Activated CD4-positive, alpha-beta memory T cell treated with anti-CD3 and anti-CD28 coated beads for 36 hours (primary cell): ENCODE measurements at places on chromosomes 6 and 20.

DNA sequence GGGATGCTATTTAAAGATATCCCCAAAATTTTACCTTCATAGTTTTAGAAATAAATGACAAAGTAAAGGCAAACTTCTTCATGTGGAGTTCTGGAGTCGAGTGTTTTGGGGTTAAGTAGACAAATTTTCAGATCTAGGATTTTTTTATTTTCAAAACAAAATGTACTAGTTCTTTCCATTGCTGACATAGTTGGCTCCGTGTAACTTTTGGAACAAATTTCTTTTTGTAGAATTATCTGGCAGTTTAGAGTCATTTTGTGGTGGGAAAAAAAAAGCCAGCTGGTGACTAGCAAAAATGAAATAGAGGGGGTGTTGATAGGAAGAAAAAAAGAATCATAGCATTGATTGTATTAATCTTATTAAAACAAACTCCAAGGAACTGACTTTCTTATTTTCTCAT is 131.6 kb upstream of the TCF21 start:
- no peak overlapping the region for H3K4me3 ChIP-seq
- no peak overlapping the region for H3K27ac ChIP-seq
- no peaks in the 10 kb centered on the region for H3K4me1 ChIP-seq
- no peaks in the 10 kb centered on the region for H3K36me3 ChIP-seq
- H3K27me3 ChIP-seq, result peaks cover 4% of the 10 kb centered on the region

GRCh38 chr6:18070486-18070885 is 52.0 kb downstream of the NHLRC1 start:
- DNase-seq, result no peak
- no peaks in the 10 kb centered on the region for H3K4me1 ChIP-seq
- no peak overlapping the region for H3K27ac ChIP-seq
- peaks cover 6% of the 10 kb centered on the region for H3K27me3 ChIP-seq
- H3K36me3 ChIP-seq, result no peaks in the 10 kb centered on the region

- H3K27me3 ChIP-seq, result no peaks in the 10 kb centered on the region
- H3K27ac ChIP-seq, result no peak overlapping the region
- peaks cover 13% of the 10 kb centered on the region for H3K36me3 ChIP-seq
- no peak overlapping the region for H3K4me3 ChIP-seq
Measured at GRCh38 chr6:88764081-88764480, 199.3 kb downstream of the RNGTT start.

- H3K27me3 ChIP-seq, result peaks cover 13% of the 10 kb centered on the region
- H3K4me1 ChIP-seq, result peaks cover 1% of the 10 kb centered on the region
Measured at GRCh38 chr20:34200023-34200422, 41.2 kb upstream of the ASIP start.

DNA sequence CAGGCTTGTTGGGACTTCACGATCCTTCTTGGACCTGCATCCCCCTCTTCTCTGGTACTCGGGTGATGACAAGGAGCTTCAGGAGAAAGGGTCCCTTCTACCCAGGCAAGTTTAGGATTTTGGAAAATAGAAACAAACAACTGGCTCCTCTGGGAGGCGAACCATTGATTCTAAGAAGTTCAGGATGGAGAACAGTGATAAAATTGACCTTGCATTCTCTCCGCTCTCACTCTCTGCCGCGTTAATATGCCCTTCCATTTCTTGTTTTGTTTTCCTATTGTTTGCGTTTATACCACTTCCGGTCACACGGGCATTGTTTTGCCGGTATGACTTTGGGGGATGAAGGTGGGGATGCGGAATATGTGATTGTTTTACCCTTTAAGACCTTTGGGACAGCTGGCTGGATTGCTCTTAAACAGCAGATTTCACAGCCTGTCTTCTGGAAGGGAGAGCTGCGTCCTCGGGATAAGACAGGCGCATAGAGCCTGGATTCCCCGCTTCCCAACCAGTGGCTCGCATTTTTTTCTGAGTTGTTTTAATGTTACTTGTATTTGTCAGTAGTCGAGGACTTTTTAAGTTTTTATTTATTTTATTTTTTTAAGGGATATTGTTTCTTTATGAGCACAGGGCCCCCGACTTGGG is 144.3 kb upstream of the ZNF184 start:
- peak overlapping the region; percentile 10 for H3K4me3 ChIP-seq
- H3K27me3 ChIP-seq, result peaks cover 44% of the 10 kb centered on the region
- no peak overlapping the region for H3K27ac ChIP-seq
- peaks cover 16% of the 10 kb centered on the region for H3K4me1 ChIP-seq
- no peak for DNase-seq

DNA sequence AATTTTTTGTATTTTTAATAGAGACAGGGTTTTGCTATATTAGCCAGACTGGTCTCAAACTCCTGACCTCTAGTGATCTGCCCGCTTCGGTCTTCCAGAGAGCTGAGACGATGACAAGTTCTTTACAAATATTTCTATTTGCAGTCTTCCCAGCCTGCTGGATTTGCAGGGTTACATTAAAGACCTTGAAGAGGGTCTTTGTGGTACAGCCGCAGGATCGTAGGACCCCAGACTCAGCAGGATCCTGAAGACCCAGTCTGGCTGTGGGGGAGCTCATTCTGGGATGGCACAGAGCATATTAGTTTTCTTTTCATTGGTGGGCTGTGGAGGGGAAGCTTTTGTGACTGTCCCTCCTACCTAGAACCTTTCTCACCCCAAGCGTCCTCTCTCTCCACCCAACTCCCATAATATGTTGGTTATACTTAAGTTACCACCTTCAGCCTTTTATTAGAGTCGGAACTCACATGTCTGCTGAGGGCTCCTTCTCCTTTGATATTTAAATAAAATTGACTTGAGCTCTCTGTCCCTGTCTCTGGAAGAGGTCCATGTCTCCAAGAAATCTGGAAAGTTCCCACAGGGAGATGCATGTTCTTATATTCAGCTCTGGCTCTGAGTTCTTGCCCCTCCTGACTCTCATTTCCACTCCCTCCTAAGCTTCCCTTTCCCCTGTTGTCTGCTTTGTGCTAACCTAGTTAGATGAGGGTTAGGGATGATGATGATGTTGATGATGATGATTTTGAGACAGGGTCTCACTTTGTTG is 72.0 kb downstream of the TIAM2 start:
- no peak for DNase-seq
- H3K27ac ChIP-seq, result no peak overlapping the region
- H3K4me1 ChIP-seq, result no peaks in the 10 kb centered on the region
- H3K36me3 ChIP-seq, result no peaks in the 10 kb centered on the region

DNA sequence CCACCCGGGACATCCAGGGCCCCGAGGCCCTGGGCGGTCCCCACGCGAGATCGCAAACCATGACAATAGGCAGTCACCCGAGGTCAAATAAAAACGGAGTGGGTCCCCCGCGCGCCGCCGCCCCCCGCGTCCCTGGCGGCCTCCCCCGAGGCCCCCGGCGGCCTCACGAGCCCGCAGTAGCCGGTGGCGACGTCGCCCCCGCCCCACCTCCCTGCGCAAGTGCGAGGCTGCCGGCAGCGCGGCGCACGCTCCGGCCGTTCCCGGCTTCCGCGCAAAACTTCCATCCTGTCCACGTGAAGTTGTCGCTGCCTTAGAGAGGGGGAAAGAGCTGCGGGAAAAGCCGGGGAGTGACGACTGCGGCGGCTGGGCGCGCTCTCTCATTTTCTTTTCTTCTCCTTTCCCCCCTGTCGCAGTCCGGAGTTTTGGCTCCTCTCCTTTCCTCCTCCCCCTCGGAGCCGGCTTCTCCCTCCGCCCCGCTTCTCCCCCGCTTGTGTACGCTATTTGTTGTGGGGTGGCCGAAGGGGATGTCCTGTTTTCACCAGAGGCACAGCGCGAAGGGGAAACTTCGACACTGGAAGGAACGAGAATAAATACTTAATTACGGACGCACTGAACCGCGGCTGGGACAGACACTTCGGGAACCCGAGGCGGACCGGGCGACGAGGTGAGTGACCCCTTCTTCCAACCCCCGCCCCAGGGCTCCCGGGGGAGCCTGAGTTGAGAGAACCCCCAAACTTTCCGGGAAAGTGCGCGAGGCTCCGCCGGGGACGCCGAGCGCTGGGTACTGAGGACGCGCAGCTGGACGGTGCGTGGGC is at the start of gene EYA4:
Gene EYA4 (plus strand): TSS at position 272 of the 815 bp plus-strand sequence. CDS start 33,424 bp downstream, outside the sequence.
- peaks cover 40% of the 10 kb centered on the region for H3K27me3 ChIP-seq
- H3K27ac ChIP-seq, result no peak within 1 kb of the TSS
- H3K4me1 ChIP-seq, result peaks cover 7% of the 10 kb centered on the region
- no peak for DNase-seq
